Kidney epithelial cell (primary cell): ENCODE measurements at places on chromosomes 3 and 15.

- no peak for DNase-seq
Observed at GRCh38 chr3:190959077-190959476, 96.6 kb upstream of the GMNC start.

GRCh38 chr15:70508561-70509281 is 254.6 kb downstream of the UACA start:
- peak; percentile 85 for DNase-seq

GRCh38 chr3:183227586-183227985 is 25.5 kb upstream of the B3GNT5 start:
- DNase-seq: no peak

DNA sequence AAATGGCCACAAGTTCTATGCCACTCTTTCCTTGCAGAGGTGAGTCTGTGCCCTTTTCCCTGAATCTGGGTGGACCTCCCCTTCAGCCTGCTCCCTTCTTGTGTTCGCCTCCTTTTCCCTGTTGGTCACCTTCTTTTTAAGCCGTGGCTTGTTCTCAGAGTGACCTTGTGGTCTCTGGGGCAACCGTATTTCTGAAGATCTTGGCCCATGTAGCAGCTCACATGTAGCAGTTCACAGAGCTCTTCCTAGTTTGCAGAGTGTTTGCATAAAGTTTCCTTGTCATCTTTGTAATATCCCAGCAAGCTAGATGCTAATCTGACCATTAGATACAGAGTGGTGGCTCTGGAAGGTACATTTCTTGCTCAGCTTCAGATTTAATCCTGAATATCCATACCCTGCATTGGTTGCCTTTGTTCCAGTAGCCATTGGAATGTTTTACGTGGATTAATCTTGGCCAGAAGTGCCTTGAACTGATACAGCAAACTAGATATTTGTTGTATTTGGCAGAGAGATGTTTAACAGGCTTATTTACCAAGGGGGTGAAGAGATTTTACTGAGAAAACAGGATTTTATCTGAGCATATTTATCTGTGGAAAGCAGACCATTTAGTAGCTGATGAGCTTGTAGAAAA is 40.7 kb upstream of the BSN start:
- DNase-seq: no peak

- no peak for DNase-seq
Observed at GRCh38 chr3:131582438-131582837, 79.7 kb upstream of the MRPL3 start.

DNA sequence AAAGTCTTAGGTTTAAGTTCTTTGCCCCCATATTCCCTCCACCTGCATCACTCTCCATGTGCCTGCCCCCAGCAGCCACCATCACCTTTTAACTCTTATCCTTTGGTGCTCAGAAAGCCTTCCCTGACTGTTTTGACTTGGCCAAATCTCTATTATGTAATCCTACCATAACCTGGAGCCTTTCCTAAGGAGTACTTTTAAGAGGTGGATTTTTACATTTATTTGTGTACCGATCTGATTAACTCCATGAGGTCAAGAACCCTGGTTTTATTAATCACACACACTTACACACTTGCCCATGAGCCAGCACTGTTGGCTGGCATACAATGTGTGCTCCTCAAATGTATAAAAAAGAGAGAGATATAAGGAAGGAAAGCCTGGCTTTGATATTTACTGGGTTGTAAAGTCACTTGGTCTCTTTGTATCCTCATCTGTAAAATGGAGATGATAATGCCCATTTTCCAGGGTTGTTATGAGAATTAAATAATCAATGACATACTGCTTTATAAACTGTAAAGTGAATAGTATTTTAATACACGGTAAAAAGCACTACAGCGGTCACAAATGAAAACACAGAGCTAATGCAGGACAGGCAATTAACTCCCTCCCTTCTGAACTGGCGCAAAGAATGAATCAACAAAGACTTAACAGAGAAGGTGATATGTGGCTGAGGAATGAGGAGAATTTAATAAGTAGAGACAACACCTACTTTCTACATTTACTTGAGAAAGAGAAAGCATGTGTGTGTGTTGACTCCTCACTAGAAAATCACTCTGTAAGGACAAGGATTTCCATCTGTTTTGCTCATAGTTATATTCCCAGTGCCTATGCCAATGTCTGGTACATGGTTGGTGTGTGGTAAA is 45.4 kb downstream of the ATP13A4 start:
- no peak for DNase-seq

DNA sequence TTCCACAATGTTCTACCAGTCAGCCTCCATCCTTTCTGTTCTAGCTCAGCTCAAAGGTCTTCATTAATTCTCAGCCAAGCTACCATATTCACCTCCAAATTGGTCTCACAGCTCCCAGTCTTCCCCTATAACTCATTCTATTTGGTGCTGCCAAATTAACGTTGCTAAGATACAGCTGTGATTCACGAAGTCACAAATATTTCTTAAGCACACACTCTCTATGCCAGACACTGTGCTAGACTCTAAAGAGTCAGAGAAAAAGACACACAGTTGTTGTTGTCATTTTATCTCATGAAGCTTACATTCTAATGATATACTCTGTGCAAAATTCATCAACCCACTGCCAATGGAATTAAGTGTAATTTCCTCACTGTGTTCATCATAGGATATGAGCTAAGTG is 102.8 kb downstream of the FRMD5 start:
- peak; percentile 10 for DNase-seq

GRCh38 chr15:52714968-52715367 is 35.8 kb upstream of the ATOSA start:
- DNase-seq: no peak

DNA sequence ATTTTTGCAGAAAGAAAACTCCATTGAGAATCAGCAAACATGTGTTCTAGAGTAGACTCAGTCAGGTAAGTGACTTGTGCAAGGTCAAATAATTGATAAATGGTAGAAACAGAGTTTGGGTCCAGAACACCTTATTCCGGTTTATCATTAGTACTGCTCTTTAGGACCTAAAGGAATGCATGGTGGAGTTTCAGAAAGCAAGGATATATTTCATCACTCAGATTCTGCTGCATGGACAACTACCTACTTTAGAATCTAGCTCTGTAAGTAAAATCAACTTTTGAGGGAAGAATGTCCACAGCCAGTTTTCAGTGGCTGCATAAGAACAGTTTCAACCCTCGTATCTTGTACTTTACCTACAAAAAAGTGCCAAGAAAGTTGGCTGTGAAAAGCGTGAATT is 43.6 kb downstream of the TIMP4 start:
- no peak for DNase-seq

GRCh38 chr3:170523248-170523647 is 62.6 kb downstream of the SLC7A14 start:
- no peak for DNase-seq

DNA sequence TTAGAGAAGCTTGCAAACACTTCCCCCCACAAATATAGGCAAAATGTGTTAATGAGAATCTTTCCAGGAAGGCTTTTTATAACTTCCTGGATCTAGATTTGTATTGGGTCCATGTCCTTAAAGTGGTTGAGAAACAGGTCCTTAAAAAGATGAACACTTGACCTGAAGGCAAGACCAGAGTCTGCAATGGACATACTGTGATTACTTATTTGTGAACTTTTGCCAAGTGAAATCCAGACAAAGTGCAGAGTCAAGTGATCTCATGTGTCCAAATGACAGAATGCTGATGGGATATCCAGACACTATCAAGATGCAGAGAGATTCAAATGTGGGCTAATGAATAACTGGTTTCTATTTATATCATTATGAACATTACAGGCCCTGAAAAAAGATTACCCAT is 43.8 kb downstream of the FRMD4B start:
- no peak for DNase-seq

- DNase-seq: no peak
Observed at GRCh38 chr3:54538346-54538745, 389.5 kb downstream of the LRTM1 start.

GRCh38 chr15:75763137-75763611 is 50.5 kb upstream of the CSPG4 start:
- no peak for DNase-seq

DNA sequence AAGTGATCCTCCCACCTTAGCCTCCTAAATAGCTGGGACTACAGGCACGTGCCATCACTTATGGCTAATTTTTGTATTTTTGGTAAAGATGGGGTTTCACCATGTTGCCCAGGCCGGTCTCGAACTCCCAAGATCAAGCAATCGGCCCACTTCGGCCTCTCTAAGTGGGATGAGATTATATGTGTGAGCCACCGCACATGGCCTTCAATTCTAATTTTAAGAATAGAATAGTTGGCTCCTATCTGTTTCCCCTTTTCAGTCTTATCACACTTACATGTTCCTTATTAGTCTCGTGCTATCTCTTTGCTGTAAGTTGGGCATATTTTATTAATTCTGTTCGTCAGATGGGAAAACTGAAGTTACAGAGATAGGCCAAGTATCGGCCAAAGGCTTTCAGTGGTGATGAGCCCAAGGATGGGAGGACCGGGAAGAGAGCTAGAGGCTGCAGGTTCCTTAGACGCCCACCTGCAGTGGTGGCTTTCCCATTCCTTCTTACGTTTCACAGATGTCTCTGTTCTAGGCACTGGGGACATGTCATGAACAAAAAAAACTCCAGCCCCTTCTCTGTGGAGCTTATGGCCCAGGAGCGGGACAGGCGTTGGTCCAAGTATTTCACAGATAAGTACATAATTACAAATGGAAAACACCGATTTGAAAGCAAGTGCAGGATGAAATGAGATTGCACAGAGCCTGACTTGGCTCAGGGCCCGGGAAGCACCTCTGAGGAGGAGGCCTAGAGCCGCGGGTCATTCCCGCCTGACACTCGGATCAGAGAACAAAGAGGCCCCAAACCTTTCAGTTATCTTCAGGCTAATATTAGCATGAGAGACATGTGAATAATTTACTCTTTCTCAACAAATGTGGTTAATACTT is 91.1 kb upstream of the KLF13 start:
- DNase-seq: no peak

DNA sequence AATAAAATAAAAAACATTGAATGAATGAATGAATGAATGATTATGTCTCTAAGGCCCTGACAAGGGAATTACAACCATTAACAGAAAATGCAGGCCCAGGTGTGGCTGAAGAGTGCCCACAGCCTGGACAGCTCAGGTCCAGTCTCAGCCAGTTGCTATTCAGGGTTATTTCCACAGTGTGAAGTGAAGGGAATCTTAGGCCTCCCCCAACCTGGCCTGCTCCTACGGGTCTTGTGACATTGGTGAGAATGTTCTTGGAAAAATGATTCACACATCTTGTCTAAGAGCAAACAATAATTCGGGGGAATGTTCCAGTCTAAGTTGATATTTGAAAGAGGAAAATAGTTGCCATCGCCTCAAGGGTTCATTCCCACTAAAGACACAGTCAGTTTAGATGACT is 37.0 kb downstream of the MINDY4B start:
- no peak for DNase-seq

DNA sequence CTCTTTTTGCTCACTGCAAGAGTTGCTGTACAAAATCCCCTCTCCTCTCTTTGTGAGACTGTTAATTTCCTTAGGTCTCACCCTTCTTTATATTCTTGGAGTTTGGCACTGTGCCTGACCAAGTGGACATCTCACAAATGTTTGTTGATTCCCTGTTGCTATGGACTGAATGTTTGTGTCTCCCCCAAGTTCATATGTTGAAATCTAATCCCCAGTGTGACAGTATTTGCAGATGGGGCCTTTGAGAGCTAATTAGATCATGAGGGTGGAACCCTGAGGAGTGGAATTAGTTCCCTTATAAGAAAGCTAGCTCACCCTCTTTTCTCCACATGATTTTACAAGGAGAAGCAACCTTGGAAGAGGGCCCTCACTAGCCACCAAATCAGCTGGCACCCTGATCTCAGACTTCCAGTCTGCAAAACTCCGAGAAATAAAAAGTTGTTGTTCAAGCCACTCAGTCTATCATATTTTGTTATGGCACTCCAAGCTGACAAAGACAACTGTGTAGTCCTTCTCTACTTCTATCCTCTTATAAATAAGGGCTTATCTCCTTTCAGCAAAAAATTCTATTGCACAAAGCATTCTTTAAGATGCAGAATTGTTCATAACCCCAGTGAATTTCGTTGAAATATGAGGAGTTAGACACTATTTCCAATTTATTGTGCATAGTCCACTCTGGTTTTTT is 65.5 kb upstream of the NPHP3 start:
- no peak for DNase-seq

DNA sequence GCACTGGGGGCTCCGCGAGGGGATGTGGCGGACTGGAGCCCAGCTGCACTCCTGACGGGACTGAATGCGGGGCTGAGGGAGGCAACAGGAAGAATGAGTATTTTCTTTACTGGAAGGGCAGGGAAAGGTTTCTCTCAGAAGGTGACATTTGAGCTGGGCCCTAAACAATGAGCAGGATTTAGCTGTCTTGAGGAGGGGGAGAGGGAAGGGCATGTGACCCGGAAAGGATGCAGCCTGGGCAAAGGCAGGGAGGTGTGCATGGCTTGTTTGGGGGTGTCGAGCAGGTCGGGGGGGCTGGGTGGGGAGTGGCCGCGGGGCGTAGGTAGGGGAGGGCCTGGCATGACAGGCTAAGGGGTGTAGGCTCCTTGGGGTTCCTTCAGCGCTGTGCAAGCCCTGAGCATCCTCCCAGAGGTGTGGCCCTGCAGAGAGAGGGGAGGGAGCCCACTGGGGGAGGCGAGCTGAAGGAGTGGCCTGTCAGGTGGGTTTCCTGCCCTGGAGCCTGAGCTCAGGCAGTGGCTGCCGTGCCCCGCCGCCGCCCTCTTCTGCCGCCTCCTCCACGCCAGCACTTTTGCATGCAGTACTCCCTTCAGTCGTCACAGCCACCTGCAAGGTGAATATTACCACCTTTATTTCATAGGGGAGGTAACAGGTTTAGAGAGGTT is 17.2 kb upstream of the ANKDD1A start:
- DNase-seq: no peak

GRCh38 chr15:77538793-77539497 is 93.8 kb downstream of the LINGO1 start:
- no peak for DNase-seq

GRCh38 chr15:39114690-39115378 is 466.0 kb upstream of the THBS1 start:
- DNase-seq: no peak

- no peak for DNase-seq
Observed at GRCh38 chr3:29760226-29760685, 479.4 kb downstream of the RBMS3 start.

- DNase-seq: no peak
Observed at GRCh38 chr3:170528726-170529125, 57.1 kb downstream of the SLC7A14 start.
